ENCODE measurements at places on chromosomes 3 and 15.

GRCh38 chr3:81938681-81939080, 177.2 kb upstream of the GBE1 start:
- no peak for DNase-seq

GRCh38 chr3:138498991-138499390, 64.6 kb downstream of the ESYT3 start:
- DNase-seq = no peak

GRCh38 chr3:49327485-49327884, 12.4 kb downstream of the USP4 start:
- no peak for DNase-seq

DNA sequence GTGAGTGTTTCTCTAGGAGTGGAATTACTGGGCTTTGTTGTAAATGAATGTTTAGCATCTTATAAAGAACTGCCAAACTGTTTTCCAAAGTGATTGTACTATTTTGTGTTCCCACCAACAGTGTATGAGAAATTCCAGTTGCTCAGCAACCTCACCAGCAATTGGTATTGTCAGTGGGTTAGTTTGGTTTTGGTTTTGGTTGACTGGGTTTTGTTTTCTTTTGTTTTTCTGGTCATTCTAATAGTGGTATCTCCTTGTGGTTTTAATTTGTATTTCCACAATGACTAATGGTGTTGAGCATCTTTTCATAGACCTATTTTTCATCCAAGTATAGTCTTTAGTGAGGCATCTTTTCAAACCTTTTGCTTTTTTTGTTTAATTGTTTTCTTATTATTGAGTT, 27.1 kb downstream of the FILIP1L start:
- DNase-seq = no peak

GRCh38 chr3:185549651-185550111, 2.7 kb downstream of the LIPH start:
- DNase-seq = no peak

- no peak for DNase-seq
These were observed 63.3 kb downstream of the RPLP1 start for GRCh38 chr15:69515926-69516325.

- DNase-seq = no peak
These were observed 278.0 kb downstream of the ZBBX start for GRCh38 chr3:167102071-167102470.

DNA sequence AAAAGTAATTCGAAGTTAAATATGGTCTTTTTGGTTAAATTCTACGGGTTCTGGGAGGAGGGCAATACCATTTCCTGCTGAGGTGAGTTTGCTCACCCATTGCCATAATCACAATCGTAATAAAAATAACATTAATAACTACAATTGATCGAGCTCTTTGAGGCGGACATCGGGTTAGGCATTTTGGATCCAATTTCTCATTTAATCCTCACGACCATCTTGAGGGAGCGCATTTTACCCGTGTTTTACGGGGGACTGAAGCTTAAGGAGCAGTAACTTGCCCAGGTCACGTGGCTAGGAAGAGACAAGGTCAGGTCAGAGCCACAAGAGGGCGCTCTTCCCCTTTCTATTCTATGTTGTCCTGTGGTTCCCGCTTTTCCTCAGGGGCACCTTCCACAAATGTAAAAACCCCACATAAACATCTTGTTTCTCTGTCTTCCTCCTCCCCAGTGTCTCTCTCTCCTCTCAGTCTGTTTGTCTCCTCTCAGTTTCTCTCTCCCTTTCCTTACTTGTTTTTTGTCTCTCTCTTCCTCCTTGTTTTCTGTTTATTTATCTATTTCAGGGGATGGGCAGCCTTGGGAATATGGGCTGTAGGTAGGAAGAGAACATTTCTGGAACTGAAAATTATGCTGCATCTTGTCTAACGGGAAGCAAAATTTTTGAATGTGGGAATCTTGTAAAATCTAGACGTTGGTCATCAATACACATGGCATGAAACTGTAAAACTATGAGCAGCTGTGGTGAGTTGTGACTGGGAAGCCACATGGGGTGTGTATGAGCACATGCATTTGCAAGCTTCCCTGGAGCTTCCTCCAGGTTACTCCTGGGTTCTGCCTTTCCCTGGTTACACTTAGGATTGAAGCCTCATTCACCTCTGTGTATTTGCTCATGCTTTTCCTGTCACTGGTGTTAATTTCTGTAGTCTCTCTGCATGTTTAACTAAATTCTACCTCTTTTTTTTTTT, 71.0 kb downstream of the SQOR start:
- peak; percentile 84 for DNase-seq

- DNase-seq = no peak
These were observed 17.2 kb downstream of the FLNB start for GRCh38 chr3:58025406-58025805.

DNA sequence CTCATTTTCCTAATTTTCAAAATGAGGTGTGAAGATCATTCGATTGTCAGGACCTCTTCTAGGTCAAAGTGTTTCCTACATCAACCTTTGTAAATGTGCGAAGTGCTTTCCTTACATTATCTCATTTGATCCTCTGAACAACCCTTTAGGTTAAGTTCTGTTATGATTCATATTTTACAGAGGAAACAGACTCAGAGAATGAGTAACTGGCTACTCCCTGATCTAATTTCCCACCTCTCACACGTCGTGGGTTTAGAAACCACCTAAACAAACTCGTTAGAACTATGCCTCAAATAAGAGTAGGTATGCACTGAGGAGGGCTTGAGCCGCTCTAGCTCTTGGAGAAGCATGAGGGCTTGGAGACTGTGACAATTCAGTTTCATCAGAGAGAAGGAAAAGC, 148.6 kb downstream of the CD47 start:
- DNase-seq = no peak

DNA sequence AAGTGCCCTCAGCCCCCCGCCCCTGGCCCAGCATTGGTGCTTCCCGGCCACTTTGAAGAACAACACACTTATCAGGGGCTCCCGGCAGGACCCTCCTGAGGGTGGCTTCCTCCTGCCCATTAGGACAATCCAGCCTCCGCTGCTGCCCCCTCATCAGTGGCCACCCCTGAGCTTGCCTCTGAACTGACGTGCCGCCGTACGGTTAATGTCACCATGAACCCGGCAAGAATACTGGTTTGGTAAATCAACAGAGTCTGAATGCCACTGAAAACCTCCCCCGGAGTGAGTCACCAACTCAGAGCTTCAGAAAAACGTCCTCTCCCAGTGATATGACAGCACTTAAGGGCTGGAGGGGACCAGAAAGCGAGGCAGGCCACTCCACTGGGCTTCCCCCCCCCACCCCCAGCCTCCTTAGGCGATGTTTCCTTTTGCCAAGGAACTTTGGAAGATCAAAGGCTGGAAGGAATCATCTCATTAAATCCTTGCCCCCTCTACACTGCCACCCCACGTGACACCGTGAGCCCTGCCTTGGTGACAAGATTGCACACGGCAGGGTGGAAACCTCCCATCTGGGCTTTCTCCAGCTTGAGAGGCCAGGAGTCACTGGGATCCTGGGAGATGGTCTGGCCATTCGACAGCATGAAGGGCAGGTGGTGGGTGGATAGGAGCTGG, 142.1 kb downstream of the NUP210 start:
- no peak for DNase-seq

GRCh38 chr3:70905491-70905890, 593.1 kb upstream of the MDFIC2 start:
- DNase-seq = no peak

DNA sequence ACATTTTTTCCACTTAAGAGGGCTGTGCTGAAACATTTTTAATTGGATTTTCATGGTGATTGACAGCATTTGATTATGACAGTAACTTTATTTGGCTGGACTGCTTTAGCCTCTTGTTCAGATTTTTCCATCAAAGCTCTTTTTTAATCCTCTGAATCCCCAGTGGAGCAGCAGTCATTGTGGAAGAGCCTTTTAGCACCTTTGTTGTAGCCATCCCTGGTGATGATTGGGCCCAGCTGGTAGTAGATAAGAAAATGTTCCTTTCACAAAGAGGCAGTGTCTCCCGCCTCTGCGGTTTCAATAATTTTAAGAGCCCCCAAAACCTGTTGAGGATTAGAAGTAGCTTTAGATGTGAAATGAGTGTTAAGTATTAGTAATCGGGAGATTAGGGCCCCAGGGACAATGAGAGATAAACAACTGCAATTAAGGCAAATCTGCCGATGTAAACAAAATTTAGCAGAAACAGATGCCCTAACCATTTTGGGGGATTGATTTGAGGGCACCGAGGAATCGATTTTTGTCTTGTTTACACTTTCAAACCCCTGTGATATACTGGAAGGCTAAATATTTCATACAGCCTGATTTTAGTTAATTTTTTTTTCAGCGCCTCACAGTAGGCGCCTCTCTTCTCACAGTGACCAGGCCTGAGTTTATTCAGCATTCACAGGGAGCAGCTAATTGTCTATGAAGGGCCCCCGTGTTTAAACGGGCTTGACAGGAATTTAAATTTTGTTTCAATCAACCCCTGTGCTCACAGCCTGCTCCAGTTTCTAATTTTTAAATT, 43.2 kb upstream of the SKOR1 start:
- no peak for DNase-seq

GRCh38 chr3:20573175-20573574, 387.2 kb upstream of the SGO1 start:
- DNase-seq = no peak

DNA sequence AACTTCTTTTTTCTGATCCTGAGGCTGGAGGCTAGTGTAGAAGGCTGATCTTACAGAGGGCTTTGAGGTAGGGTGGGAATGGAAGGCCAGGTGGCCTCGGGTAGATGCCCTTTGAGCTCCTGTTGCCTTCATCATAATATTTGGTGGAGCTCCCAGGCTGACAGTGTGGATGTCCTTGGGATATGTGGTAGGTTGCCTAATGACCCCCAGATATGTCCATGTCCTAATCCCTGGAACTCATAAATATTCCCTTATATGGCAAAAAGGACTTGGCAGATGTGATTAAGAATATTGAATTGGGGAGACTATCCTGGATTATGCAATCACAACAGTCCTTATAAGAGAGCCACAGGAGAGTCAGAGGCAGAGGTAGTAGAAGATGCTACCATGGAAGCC, 5.5 kb downstream of the ADAMTSL3 start:
- DNase-seq = no peak

DNA sequence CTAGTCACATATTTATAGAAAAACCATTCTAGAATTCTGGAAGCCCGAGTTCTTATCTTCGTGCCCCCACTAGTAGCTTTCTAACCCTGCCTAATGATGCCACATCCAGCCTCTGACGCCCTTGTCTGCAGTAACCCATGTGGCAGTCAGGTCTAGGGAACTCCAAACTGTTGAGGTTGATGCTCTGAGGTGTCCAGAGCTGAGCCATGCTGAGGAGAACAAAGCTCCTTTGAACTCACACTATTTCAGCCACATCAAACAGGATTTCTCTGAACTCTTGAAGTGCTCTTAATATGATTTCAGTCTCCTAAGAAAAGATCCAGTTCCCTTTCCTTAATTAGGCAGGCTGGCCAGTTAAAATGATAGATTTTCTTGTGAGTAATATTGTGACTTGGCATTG, 150.5 kb upstream of the ST8SIA2 start:
- DNase-seq = no peak

DNA sequence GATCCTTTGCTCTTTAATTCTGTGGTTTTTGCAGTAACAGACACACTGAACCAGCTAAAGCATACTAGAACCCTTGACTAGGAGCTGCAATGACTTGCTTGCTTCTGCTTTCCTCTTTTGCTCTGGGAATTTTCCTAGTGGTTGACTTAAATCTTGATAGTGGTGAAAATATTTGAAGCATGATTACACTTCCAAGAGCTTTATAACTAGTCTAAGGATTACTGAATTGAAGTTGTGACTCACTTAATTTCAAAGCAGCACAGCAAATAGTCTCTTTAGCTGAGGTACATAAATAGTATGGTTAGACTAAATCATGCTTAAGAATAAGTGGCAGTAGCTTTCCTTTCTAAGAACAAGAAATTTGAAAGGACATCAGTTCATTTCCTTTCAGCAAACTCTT, 513.5 kb upstream of the GBE1 start:
- no peak for DNase-seq

DNA sequence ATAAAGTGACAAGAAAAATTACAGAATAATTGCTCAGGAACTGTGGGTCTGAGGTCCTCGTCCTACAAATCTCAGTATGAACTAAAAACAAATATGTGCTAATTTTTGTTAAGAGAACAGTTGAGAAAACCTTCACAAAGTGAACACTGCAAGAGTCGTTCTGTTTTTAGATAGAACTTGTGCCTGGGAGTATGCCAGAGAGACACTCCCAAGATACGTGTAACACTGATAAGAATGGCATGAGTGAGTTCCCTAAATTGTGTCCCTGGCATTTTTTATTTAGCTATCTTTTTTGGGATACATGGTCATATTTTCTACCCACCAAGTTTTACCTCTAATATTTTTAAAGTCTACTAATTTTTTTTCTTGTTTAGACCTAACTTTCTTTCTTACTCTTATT, 860.0 kb upstream of the NR2F2 start:
- DNase-seq = no peak

GRCh38 chr3:126664591-126665214, 9.8 kb upstream of the TXNRD3 start:
- DNase-seq = no peak

DNA sequence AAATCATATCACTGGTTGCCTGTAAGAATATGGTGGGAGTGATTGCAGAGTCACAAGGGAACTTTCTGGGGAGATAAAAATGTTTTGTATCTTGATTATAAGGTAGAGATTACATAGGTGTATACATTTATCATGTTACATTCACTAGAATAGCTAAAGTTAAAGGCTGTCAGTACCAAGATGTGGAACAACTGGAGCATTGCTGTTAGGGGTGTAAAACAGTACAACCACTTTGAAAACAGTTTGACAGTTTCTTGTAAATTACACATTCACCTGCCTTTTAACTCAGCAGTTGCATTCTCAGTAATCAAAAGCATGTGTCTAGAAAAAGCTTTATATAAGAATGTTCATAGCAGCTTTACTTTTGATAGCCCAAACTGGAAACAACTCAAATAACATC, 27.6 kb downstream of the RASA2 start:
- DNase-seq = no peak

GRCh38 chr3:14110699-14111098, 14.0 kb downstream of the CHCHD4 start:
- no peak for DNase-seq

DNA sequence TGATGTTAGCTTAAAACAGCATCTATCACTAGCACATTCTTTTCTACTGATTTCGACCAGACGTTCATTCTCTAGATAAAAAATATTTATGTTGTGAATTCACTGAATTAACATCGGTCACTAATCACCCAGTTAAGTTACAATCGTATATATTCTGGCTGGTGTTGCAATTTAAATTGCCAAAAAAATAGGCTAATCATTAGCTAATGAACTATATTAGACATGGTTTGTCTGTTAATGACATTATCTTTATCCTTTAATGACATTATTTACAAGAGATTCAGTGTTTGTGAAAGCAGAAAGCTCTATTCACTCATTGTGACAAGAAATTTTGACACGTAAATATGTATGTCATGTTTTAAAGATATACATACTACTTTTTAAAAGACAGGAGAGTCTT, 6.7 kb downstream of the GHSR start:
- DNase-seq = no peak

- no peak for DNase-seq
These were observed 46.6 kb downstream of the APH1B start for GRCh38 chr15:63323798-63324563.

Data from femur (tissue), 1 donor.